ENCODE measurements at places on chromosomes 3 and 15. TPM values are rescaled to one million over a fixed set of nuclear protein-coding genes. Genes with fewer than 3 reads are reported as not detected.

DNA sequence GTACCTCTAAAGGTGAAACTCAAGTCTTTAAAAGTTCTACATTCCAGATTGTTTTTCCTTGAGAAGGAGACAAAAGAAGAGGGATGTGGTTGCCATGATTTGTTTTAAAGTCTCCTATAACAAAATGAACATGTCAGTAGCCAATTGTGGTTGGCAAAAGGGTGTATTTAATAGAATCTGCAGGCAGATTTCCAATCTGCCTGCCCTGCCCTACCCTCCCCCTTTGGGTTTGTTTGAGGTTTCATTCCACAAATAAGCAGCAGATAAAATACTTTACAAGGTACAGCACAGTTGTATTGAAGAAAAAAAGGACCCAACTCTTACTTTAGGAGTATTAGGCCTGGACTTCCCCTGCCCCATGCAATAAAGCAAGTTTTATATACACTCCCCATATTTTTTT is 59.5 kb downstream of the MLH1 start:
- no peak overlapping the region for H3K27ac ChIP-seq
- no peaks in the 10 kb centered on the region for H3K27me3 ChIP-seq
- H3K36me3 ChIP-seq = peaks cover 49% of the 10 kb centered on the region
- peaks cover 14% of the 10 kb centered on the region for H3K4me1 ChIP-seq

The CYP1A2 gene
- total RNA-seq = not detected

- no peaks in the 10 kb centered on the region for H3K36me3 ChIP-seq
- no peak overlapping the region for H3K4me3 ChIP-seq
- no peak overlapping the region for H3K27ac ChIP-seq
- peak; percentile 71 for DNase-seq
- peaks cover 43% of the 10 kb centered on the region for H3K27me3 ChIP-seq
Measured at GRCh38 chr3:43855674-43856299, 165.0 kb downstream of the ABHD5 start.

DNA sequence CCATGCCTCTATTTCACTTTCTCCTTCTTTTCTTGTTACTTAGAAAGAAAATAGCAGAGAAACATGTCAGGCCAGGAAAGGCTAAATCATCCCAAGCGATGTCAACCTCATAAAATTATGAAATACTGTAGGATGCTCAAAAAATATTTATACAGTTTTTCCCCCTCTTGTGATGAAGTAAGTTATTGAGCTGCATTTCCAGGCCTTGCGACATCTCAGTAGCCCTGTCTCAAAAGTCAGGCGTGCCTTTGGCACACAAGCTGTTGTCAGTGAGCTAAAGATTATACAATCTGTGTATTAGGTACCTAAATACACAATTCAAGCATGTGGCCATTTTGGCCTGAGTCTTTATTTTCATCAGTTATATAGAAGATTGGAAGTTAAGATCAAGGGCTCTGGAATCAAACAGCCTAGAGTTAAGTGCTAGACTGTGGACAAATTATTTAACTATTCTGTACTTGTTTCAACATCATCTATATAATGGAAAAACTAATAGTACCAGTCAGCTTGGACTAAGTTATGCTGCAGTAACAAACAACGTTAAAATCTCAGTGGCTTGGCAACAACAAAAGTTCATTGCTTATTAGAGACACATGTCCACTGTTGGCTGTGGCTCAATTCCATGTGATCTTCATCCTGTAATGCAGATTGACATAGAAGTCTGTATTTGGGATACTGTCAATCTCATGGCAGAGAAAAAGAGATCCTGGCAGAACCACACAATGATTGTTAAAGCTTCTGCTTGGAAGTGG is 406.4 kb upstream of the PROK2 start:
- no peaks in the 10 kb centered on the region for H3K27me3 ChIP-seq
- DNase-seq = no peak
- H3K36me3 ChIP-seq = no peaks in the 10 kb centered on the region
- H3K27ac ChIP-seq = no peak overlapping the region
- no peak overlapping the region for H3K4me3 ChIP-seq
- peaks cover 11% of the 10 kb centered on the region for H3K4me1 ChIP-seq

DNA sequence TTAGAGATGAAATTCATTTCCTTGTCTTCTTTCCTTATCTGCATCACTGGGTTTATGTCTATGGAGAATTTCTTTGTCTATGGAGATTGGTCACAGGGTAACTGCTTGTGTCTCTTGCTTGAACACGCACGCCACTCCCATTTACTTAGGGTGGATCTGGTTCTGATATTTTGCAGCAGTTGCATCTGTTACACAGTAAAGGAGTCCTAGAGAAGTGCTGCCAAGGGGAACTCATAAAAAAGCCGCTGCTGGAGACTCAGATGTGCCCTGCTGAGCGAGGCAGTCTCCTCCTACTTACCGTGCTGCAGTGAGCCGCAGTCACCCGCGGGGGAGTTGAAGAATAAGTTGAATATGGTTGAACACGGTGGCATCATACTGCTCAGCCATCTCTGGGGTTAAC is 105.2 kb upstream of the KLHL25 start:
- no peak for DNase-seq
- H3K27me3 ChIP-seq = peaks cover 30% of the 10 kb centered on the region
- H3K4me3 ChIP-seq = no peak overlapping the region
- H3K27ac ChIP-seq = no peak overlapping the region
- no peaks in the 10 kb centered on the region for H3K36me3 ChIP-seq
- H3K4me1 ChIP-seq = no peaks in the 10 kb centered on the region

GRCh38 chr15:74901612-74902063 is 5.0 kb downstream of the FAM219B start:
- H3K36me3 ChIP-seq = peaks cover 45% of the 10 kb centered on the region
- peak; percentile 72 for DNase-seq
- peaks cover 34% of the 10 kb centered on the region for H3K4me1 ChIP-seq
- peak overlapping the region; percentile 59 for H3K27ac ChIP-seq

GRCh38 chr15:25339431-25339830 is 99.4 kb downstream of the UBE3A start:
- no peaks in the 10 kb centered on the region for H3K4me1 ChIP-seq
- H3K27me3 ChIP-seq = no peaks in the 10 kb centered on the region
- no peak for DNase-seq
- no peak overlapping the region for H3K27ac ChIP-seq

- H3K27ac ChIP-seq = no peak overlapping the region
- no peak for DNase-seq
Measured at GRCh38 chr3:47601281-47601680, 22.6 kb upstream of the CSPG5 start.

The WDR49 gene
- not detected for total RNA-seq
